NCI-H1436 (cell line): ENCODE measurements at places on chromosomes 5 and 9.

DNA sequence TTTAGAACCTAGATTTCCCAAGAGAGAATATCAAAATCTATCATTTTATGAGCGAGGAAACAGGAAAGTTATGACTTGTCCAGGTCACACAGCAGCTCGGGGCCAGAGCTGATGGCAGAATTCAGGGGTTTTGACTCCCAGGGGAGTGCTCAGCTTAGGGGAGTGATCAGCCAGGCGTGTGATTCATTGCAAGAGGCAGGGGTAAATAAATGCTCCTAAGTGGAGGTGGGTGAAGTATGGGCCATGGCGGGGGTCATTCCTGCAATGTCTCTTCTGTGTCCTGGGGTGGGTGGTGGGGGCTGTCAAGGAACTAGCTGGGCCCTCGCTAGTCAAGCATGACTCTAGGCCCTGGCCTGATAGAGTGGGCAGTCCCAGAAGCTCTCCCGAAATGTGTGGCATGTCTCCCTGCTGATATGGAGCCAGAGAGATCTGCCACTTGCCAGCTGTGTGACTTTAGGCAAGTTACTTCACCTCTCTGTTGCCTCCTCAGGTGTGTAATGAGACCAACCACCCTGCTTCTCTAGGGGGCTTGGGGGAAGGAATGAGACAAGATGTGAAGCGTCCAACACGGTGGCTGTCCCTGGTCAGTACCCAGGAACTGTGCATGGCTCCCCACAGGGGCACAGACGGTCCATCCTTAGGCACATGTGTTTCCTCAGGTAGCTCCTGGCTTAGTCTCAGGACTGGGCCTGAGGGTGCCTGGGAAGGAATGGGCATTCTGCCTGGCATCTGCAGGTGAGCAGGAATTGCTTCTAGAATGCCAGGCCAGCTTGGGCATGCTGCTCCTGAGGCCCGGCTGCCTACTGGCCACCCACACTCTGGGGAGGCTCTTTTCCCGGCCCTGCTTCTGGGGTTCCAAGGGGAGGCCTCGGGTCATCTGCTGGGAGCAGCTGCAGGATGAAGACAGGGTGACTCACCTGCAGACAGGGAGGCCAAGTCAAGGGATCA, 36.5 kb upstream of the SH3PXD2B start:
- no peak for DNase-seq

DNA sequence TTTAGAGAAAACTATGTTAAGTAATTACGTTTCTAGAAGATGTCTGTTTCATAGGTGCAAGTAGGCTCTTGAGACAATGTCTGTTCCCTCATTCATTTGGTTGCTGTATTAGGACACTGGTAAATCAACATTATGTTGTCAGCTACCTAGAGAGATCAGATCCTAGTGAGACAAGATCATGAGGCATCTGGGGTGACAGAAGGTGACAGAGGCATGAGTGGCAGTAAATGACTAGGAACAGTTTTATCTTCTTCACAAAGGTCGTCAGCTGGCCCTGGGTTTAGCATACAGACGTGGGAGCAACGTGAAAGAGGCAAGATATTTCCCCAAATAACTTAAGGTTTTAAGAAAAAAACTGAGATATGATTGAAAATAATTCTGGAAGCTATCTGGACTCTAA, 1926.3 kb upstream of the WWC1 start:
- no peak for DNase-seq

GRCh38 chr9:17531642-17532254, 47.1 kb upstream of the SH3GL2 start:
- no peak for DNase-seq

DNA sequence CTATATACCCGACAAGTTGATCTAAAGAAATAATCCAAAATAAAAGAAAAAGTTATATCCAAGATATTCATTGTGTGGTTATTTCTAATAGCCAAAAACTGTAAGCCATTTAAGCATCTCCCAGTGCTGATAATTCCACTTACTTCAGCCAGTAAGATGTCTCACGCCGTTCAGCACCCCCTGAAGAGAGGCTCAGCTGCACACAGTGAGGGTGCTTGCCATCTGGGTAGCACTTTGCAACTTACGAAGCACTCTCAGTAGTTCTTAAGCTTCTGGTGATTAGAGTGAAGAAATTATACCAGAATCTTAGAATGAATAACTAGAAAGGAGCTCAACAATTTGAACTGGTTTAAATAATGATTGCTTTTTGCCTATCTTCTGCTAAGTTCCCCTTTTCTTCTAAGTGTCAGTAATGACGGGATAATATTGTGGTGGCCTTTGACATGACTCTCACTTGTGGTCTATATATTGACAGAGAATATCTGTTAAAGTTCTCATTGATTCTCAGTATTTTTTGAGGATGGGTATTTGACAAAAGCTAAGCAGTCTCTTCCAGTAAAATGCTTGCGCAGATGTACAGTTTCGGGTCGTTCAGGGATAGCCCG, 26.2 kb upstream of the LTC4S start:
- DNase-seq = no peak

DNA sequence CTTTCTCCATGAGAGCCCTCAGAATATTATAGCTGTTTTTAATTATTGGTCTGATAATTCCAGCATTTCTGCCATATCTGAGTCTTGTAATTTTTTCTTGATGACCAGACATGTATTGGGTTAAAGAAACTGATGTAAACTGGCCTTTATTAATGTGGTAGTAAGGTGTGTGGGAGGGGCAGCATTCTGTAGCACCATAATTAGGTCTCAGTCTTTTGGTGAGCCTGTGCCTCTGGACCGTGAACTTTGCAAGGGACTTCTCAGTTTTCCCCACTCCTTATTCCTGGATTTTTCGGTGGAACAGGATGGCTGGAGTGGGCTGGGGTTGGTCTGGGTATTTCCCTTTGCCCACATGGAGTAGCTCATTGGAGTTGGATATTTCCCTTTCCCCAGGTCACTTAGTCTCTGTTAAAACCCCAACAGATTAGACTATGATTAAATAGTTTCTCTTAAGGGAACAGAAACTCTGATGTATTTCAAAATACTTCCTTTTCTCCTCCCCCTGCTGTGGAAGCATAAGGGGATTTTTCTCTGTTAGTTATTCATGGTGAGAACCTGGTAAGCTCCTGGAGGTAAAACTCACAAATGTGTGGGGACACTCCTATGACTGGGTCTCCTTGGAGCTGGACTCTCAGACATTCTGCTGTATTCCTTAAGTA, 52.4 kb downstream of the FSD1L start:
- DNase-seq = no peak

DNA sequence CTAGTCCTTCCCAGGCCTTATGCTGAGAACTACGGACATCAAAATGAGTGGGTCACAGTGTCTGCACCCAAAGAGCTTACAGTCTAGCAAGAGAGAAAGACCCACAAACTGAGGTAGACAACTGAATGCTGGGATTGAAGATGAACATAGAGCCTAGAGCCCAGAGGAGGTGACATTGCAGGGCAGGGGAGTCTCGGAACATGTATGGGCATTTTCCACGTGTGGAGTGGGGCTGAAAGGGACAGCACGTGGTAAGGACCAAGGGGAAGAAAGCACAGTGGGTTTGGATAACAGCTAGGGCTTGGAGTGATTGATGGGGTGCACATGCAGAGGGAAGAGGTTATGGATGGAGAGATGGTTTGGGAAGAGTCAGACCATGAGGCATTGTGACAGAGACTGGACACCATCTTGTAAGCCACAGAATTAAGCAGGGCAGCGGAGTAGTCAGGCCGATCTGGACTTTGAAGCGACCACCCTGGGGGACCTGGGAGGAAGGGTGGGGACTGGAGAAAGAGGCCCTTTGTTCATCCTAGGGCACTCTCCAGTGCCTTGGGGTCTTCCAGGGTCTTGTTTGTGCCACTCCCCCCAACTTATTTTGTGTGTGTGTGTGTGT, 47.5 kb upstream of the SH3PXD2B start:
- no peak for DNase-seq

GRCh38 chr9:98291820-98292219, 36.4 kb upstream of the TBC1D2 start:
- no peak for DNase-seq

DNA sequence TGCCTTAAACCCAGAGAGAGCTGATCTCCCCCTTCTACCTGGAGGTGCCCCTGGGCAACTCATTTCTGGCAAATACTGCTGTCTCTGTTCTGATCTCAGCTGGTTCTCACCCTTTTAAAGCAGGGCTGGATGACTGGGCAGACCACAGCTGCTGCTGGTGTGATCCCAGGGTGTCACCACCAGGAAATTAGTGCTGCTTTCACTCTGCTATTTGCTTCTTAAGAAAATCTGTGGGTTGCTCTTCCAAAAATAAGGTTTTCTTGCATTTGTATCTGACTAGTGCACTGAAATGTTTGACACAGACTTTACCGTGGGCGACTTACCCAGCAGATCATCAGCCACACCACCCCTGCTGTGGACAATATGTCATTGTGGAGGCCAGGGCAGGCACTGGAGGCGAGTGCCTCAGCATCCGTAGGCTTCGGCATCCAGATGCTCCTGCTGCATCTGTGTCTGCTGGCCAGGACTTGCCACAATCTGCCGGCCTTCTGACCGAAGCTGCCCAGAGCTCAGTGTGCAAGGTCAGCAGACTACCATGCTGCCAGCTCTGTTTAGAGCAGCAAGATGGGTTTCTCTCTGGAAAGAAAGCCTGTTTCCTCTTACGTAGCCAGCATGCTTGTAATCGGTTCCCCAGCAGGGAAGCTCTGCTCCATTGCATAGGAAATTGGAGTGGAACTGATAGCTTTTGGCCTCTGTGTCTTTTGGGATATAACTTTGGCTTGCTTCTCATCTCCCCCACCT, 13.6 kb downstream of the ARHGAP26 start:
- DNase-seq = no peak

DNA sequence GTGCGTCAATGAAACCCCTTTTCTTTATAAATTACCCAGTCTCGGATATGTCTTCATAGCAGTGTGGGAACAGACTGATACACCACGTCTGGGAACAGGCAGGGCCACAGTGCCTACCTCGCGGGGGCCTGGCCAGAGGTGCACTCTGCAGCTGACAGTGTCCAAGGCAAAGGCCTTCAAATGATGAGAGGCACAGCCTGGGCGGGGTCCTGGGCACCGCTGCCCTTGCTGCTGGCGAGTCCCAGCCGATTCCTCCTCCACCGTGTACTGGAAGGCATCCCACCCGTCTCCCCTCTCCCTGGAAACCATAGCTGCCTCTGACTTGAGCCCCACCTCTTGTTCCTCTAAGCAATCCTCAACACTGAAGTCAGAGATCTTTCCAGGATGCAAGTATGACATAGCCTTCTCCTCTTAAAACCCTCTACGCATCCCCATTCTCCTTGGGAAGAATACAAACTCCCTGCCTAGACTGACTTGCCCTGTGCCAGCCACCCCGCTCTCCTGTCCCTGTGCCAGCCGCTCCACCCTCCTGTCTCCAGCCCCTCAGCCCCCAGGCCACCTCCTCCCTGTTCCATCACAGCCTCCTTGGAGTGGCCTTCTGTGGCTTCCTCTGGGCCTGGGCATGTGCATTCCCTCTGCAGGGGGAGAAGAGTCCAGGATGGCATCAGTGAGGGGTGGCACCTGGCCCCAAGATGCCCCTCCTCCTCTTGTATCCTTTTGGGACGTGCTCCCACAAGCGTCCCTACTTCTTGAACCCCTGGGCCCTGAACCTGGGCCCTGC, 8.1 kb upstream of the COL5A1 start:
- no peak for DNase-seq

DNA sequence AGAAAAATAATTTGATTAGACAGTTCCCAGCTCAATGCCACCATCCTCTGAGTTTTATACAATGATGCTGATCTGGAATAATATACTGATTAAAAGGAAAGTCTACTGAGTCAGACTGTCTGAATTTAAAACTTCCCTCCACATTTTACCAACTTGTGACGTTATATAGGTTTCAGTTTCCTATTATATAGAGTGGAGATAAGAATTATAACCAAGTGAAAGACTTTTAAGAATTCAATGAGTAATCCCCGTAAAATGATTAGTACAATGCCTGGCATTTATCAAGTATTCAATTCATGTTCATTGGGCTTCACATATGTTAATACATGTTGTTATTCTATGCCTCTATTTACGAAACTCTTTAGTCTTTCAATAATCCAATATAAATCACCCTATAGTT, 166.0 kb downstream of the CDH9 start:
- DNase-seq = no peak

- DNase-seq = no peak
Observed at GRCh38 chr5:139140591-139141071, 57.5 kb downstream of the SIL1 start.

DNA sequence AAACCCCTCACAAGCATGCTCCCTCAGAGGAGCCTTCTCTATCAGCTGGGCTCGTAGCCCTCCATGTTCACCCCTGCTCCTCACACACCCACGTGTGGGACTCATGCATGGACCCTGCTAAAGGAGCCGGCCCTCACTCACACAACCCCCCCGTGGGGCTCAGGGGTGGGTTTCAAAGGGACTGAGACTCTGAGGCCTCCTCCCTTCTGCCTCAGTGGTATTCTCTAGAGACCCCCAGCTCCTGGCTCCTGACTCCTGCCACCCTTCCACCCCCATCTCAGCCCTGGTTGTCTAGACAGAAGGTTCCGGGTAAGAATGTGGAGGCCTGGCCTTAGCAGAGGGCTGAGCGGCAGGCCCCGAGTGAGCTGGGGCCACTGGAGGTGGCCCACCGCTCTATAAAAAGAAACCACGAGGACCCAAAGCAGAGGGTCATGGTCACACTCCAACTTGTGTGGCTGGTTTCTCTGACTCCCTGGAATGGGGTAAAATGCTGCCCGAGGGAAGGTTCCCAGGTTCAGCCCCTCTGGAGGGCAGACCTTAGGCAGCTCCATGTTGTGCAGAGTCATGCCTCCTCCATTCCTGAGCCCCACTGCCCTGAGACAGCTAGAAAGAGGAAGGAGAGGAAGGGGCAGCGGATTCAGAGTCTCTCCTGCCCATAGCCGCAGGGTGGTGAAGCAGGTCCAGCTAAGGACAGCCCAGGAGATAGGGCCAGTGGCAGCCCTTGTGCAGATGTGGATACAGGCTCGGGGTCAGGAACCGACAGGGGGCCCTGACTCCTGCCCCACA, 10.8 kb downstream of the SEPTIN8 start:
- no peak for DNase-seq

DNA sequence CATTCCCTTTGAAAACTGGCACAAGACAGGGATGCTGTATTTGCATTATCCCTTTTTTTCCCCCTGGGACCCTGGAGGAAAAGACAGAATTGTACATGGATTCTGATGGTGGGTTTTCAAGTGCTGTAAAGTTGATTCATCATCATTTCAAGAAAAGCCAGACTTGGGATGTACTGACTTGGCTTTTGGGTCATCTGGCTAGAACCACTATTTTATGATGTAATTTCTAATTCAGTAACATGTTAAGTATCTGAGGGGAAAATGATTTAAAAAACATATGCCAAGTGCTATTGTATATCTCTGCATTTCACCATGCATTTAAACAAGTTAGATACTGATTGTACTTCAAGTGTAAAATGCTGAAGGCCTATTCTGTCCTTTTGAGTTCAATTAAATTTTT, 15.2 kb upstream of the MAP3K1 start:
- no peak for DNase-seq

GRCh38 chr5:151125421-151125820, 32.2 kb downstream of the ANXA6 start:
- no peak for DNase-seq

GRCh38 chr5:168710706-168711105, 131.5 kb upstream of the PANK3 start:
- no peak for DNase-seq

DNA sequence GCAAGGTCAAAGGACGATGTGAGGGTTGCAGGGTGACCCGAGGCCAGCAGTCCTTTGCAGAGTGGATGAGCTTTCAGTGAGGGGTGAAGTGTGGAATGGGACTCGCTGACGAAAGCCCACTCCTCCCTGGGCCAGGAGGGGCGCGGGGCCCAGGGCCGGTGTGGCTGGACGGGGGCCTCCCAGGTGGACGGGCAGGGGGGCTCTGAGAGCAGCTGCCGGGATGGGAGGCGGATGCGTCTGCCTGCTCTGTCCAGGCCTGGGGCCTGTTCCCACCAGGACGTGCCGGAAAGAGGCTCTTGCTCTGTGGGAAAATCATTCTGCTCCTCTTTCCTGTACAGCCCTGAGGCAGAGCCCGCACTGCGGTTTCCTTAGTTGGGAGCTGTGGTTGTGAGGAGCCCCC, 24.3 kb downstream of the IRX4 start:
- DNase-seq = no peak
